ENCODE measurements at places on chromosomes 13 and 19. TPM values are rescaled to one million over a fixed set of nuclear protein-coding genes. Genes with fewer than 3 reads are reported as not detected.

The ZNF100 gene
- total RNA-seq, result 8.4 TPM

The TOMM40 gene
- total RNA-seq, result 40.2 TPM

The DACT3 gene
- total RNA-seq, result 23.7 TPM

The SPRED3 gene
- total RNA-seq, result not detected

The HMG20B gene
- total RNA-seq, result 105 TPM

The PRR19 gene
- total RNA-seq, result not detected

The ZNF492 gene
- not detected for total RNA-seq

- DNase-seq, result no peak
Observed at GRCh38 chr13:114157869-114158495, 21.1 kb upstream of the CFAP97D2 start.

DNA sequence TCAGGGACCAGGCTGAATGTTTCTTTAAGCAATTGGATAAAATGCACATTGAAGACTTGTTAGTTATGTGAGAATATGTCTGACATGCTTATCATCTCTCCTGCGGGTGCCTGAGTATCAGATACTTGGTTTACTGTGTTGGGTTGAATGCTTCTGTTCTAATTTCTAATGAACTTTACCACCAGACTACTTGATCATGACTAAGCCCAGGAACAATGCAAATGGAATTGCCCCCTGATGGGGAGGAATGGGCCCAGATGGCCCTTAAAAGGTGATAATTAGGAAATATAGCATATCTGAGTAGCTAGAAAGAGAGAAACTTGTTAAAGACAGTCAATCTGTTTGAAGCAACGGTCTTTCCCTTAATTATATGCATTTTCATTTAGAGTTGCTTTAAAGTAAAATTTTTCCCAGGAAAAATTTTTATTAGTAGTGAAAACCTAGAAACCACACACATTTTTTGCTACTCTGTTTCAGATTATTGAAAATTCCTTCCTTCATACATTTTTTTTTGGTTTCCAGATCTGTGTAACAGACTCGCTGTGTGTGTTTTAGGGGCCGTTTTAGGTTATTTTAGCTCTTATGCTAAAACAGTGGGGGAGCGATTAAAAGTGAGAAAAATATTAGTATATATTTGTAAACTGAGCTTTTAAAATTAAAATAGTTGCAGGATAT, 186.6 kb downstream of the TM9SF2 start:
- no peak for DNase-seq

GRCh38 chr19:55559684-55560083, 14.3 kb upstream of the SBK3 start:
- no peak for DNase-seq

- no peak for DNase-seq
Observed at GRCh38 chr13:62556978-62557377, 1141.3 kb upstream of the PCDH20 start.

GRCh38 chr13:100300243-100300642, 211.3 kb downstream of the PCCA start:
- no peak for DNase-seq

- DNase-seq, result no peak
Observed at GRCh38 chr13:34816908-34817665, 125.0 kb upstream of the NBEA start.

GRCh38 chr19:58572818-58573657, at the start of gene MZF1:
TSS of gene MZF1 (minus strand) at chr19:58573335. CDS start at chr19:58571389, 1,946 bp downstream.
- peak; percentile 100 for DNase-seq

GRCh38 chr13:101258071-101258470, 158.2 kb downstream of the NALCN start:
- DNase-seq, result no peak

- no peak for DNase-seq
Observed at GRCh38 chr13:105587786-105588185, 947.7 kb downstream of the EFNB2 start.

DNA sequence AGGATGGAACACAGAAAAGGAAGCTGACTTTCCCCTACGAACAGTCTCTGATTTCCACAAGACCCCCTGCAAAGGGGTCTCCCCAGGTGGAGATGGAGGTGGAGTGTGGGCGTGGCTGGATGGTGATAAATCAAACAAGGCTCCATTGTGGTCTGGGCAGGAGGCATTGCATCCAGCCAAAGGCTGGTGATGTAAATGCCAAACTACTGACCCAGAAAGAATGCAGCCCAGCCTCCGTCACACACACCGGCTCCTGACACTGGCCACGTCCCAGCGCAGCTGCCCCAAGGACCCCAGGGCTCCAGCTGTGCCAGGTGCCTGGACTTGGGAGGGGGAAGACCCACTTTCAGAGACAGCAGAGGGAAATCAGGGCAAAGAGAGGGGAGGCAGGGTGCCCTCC, 6.3 kb downstream of the SLC7A1 start:
- no peak for DNase-seq

- DNase-seq, result no peak
Observed at GRCh38 chr19:3211191-3211590, 13.3 kb upstream of the CELF5 start.

- DNase-seq, result no peak
Observed at GRCh38 chr19:11019262-11019661, 58.4 kb downstream of the SMARCA4 start.

- DNase-seq, result no peak
Observed at GRCh38 chr13:69077267-69077666, 1030.4 kb upstream of the ATXN8OS start.

GRCh38 chr19:3785451-3785937, 687 bp downstream of the MATK start:
- DNase-seq, result no peak

- DNase-seq, result no peak
Observed at GRCh38 chr19:10604460-10604980, 17.4 kb upstream of the AP1M2 start.

GRCh38 chr13:101527130-101527529, 74.7 kb downstream of the ITGBL1 start:
- no peak for DNase-seq

GRCh38 chr19:13396250-13397080, 109.8 kb downstream of the CACNA1A start:
- peak; percentile 68 for DNase-seq

GRCh38 chr13:23771552-23771951, 117.6 kb downstream of the MIPEP start:
- DNase-seq, result no peak

DNA sequence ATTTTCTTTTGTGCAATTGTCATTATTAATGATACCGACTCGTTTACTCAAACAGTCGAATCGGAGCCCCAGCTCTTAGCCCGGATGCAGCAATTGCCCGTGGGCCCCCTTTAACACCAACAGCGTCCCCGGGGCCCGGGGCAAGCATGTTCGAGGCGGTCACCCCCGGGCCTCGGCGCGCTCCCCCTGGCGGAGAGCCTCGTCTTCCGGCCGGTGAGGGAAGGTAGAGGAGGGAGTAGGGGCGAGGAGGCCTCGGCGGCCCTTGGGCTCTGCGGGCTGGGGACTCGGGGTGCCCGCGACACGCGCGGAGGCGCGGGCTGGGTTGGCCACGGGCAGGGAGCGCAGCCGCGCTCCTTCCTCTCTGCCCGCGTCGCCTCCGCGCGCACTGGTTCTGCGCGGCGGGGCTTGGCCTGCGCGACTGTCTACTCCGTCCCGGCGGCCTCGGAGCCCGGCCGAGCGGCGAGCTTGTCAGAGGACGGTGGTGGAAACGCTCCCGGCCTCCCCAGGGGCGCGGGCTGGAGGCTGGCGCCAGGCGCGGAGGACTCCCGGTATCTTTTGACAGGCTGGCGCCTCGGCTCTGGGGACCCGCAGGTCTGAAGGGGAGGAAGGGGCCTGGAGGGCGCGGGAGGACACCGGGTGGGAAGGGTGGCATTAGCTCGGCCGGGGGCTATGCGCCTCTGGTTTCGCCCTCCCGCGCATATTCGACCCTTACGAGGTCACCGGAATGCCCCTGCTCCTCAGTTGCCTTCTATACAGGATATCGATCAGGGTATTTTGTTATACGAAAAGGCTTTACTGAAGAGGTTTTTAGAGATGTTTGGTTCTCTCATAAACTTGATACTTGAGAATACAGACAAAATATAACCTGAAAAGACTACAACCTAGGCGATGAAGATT, 1.5 kb downstream of the BIVM start:
- peak; percentile 89 for DNase-seq

- no peak for DNase-seq
Observed at GRCh38 chr13:91643394-91643793, 245.0 kb downstream of the GPC5 start.

GRCh38 chr19:15372891-15373301, 6.7 kb downstream of the AKAP8 start:
- DNase-seq, result no peak

GRCh38 chr13:100887729-100888151, 213.1 kb upstream of the TMTC4 start:
- DNase-seq, result no peak

- no peak for DNase-seq
Observed at GRCh38 chr13:97945792-97946419, 7.6 kb upstream of the IPO5 start.

- DNase-seq, result no peak
Observed at GRCh38 chr19:41296433-41296871, 13.5 kb upstream of the CCDC97 start.

GRCh38 chr19:47232422-47233211, 1.6 kb upstream of the BBC3 start:
- no peak for DNase-seq

GRCh38 chr13:106467427-106468122, 67.9 kb downstream of the EFNB2 start:
- no peak for DNase-seq

DNA sequence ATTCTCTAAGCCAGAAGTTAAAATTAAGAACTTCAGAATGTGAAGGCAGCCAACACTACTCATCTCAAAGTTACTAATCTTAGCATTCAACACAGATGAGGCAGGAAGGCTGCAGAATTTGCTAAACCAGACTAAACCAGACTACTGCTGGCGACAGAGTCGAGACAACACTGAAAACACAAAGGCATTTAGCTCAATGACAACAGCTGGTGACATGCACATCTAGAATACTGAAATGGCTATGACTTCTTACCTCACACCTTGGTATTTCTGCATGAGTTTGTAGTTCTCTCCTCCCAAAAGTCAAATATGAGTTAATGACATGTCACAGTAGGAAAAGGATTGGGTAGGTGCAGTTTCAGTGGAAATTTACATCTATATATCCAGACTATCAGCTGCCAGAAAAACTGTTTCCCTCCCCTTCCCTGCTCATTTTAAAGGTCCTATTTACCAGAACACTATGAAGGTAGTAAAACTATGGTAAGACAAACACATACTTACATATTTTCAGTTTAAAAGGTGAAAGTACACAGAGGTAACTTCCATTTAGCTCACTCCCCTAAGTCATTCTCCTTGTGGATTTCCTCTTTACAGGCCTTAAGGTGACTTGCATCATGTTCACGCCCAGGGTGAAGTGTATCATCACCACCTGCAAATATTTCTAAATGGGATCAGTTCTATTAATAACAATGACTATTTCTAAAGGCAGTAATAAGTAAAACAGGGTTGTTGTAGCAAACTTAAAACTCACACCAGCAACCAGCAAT, 21.4 kb downstream of the FOXO1 start:
- DNase-seq, result no peak

- peak; percentile 58 for DNase-seq
Observed at GRCh38 chr19:55690109-55690768, 15.2 kb downstream of the EPN1 start.

- no peak for DNase-seq
Observed at GRCh38 chr19:18123819-18124218, 26.2 kb downstream of the MAST3 start.

DNA sequence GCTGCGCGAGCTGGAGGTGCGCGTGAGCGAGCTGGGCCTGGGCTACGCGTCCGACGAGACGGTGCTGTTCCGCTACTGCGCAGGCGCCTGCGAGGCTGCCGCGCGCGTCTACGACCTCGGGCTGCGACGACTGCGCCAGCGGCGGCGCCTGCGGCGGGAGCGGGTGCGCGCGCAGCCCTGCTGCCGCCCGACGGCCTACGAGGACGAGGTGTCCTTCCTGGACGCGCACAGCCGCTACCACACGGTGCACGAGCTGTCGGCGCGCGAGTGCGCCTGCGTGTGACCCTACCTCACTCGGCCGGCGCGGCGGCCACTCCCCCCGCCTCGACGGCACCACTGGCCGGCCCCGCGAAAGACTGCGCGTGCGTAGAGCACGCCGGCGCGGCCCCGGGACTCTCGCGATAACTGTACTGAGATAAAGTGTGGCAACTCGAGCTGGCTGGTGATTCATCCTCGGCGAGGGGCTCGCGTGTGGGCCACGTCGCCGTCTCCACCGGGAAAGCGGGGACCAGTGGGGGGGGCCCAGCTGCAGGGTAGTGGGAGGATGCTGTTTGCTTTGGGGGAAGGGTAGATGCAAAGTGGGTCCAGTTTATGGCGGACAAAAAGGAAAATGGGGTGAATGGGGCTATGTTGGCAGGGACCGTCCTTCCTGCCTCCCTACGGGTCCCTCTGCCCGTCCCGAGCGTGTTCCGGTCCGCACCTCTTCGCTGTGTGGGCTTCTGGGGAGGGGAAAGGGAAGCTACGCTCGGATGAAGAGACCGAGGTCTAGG, 11.4 kb downstream of the FUT6 start:
- peak; percentile 96 for DNase-seq

DNA sequence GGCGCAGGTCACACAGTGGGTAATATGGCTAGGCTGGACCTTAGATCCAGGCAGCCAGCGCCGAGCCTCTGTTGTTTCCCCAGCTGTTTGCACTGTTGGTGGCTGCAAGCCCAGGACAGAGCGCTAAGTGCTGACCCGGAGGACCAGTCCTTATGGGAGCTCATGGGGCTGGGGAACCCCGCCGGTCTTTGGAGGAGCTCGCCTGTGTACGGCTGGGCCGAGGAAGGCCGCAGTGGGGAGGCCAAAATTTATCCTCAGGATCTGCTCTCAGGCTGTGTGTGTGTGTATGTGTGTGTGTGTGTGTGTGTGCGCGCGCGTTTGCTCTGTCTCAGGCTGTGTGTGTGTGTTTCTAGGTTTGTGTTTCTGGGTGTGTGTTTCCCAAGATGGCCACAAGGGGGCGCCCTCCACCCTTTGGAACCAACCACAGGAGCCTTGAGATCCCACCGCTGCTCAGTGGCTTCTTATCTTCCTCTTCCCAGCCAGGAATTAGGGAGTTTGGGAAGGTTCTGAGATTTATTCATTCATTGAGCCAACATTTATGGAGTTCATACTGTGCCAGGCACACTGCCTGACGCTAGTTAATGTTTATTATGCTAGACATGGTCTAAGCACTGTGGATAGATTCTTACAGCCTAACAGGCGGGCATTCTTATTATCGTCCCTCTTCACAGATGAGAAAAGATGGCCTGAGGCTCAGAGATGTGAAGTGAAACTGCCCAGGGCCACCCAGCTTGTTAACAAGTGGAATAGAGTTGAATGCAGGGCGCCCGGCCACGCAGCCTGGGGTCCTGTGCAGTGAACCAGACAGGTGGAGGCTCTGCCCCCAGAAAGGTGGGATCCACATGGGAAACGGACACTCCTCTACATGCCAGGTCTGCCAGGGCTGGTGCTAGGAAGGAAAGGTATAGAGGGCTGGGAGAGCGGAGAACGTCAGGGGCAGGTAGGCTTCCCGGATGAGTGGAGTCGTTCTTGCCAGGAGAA, 13.0 kb downstream of the PGLYRP1 start:
- DNase-seq, result peak; percentile 74
